ENCODE measurements at places on chromosomes 5 and 9. TPM values are rescaled to one million over a fixed set of nuclear protein-coding genes. Genes with fewer than 3 reads are reported as not detected.

The PPIP5K2 gene
- total RNA-seq: 75.2 TPM

The LCP2 gene
- 15.5 TPM for total RNA-seq

The ZNF879 gene
- total RNA-seq: 4.3 TPM

The DMRT3 gene
- total RNA-seq: not detected

The ELOVL7 gene
- total RNA-seq: 30.5 TPM

DNA sequence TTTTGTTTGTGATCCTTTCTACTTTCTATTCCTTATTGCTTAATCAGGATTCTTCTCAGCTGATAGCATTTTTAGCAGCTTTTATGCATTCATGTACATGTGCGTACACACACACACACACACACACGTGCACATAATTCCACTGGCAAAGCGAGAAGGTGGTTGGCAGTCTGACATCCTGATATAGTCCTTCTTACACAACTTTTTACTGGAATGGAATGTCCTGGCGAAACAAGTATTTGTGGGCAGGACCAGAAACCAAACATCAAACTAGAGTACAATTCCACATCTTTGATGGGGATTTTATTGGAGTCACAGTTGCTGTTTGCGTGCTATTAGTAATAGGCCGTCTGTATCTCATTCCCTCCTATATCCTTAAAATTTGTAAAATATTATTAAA, 356.5 kb downstream of the CCDC171 start:
- DNase-seq: no peak

DNA sequence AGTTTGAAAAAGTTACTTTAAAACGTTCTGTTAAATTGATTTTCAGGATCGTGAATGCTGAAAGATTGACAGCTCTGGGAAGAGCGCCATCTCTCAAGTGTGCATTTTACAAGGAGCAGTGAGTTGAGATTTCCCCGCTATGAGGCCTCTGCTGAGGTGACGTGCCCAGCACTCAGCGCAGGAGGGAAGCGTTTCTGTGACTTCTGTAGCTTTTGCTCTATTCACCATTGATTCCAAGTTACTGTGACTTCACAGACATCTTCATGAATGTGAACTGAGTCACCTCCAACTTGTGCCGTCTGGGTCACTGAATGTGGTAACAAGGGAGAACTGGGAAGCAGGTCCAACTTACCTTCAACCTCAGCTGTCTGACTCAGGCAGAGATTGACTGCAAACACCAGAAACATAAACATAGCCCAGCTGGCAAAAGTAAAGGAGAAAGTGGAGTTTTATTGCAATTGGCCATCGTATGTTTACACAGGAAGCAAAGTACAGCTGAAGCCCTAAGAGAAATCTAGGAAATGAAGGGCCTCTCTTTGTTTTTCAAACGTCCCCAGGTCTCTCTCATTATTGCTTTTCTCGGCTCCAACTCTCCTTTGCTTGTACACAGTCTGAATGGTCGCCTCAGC, 428.8 kb upstream of the CLINT1 start:
- DNase-seq: peak; percentile 5

- DNase-seq: peak; percentile 66
These were observed 9.9 kb upstream of the NINJ1 start for GRCh38 chr9:93143830-93144530.

GRCh38 chr9:75088646-75089372, 495 bp downstream of the OSTF1 start:
- peak; percentile 76 for DNase-seq

- DNase-seq: no peak
These were observed 165.0 kb downstream of the FBXL7 start for GRCh38 chr5:15664961-15665360.

GRCh38 chr9:113474360-113475028, 11.0 kb downstream of the RGS3 start:
- DNase-seq: no peak

DNA sequence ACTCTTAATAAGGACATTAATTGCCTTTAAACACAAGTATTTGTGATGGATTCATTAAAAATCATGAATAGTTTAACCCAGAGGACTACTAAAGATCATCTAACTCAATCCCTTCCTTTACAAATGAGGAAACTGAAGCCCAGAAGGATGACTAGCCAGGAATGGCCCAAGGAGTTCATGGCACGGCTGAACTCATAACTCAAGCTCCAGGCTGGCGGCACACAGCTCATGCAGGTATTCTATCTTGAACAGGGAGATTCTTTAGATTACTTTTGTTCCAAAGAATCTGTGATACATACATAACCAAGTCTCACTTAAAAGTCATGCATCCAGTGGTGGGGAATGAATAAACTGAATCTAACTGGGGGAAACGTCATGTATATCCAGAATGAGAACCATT, 495.5 kb downstream of the ACTL7B start:
- no peak for DNase-seq

DNA sequence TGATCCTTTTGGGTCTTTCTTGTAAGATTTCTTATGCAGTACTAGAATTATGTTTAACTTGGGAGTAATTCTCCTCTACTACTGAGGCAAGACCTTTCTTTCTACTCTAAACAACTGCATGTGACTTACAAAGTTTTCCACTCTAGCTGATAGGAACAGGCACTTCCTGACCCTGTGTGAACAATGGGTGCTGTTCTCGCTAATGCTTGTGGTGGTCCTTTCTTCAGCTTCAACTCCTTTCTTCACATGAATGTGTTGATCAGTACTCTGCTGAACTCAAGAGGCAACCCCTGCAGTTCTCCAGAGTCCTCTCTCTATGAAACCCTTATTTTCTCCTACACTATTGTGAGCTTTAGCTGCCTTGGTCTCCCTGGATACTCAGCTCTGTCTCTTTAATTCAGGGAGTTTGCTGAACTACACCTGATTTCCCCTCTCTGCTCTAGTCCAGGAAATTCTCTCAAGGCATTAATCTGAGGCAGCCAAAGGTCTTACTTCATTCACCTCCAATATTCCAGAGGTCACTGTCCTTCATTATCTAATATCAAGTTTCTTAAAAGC, 484.6 kb upstream of the PIK3R1 start:
- DNase-seq: no peak

- no peak for DNase-seq
These were observed 222.6 kb downstream of the ROR2 start for GRCh38 chr9:91727316-91727861.
